ENCODE measurements at places on chromosomes 3 and 15.

DNA sequence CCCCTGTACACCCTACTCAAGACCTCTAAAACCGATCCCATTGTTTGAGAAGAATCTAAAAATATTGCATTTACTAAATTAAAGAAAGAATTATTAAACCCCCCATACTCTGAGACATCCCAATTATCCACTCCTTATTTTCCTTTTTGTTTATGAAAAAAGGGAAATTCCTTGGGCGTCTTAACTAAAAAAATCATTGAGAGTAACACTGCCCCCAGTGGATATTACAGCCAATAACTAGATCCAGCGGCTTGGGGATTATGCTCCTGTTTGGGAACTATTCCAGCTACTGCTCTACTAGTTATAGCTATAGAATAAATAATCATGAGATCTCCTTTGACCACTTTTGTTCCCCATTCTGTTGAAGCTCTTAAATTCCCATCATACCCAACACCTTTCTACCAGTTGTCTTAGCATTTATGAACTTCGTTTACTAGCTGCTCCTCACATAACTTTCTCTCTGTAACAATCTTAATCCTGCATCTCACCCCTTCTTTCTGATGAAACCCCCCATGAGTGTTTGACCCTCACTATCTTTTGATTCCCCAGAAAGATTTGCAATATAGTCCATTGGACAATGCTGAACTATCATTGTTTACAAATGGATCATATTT lies 12.7 kb upstream of the CFAP91 start:
- no peak for DNase-seq

DNA sequence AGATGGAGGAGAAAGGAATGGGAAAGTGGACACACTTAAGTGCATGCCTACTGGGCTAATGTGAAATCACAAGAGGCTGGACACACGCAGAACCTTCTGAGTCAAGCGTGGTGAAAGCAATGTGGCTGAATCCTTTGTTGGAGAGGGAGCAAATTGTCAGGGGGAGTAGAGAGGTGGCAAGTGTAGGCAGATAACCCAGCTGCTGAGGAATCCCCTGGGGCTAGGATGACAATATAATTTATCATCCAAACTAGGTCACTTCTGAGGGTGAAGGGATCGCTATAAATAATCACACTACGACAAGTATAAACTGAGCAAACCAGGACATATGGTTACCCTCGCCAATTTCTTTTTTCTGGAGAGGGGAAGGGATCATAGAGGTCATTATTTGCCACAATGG lies 28.7 kb downstream of the TAMM41 start:
- no peak for DNase-seq

GRCh38 chr3:9770276-9770812 lies 597 bp upstream of the CAMK1 start:
- no peak for DNase-seq

GRCh38 chr15:51229907-51230330 lies 108.5 kb downstream of the CYP19A1 start:
- DNase-seq: no peak

DNA sequence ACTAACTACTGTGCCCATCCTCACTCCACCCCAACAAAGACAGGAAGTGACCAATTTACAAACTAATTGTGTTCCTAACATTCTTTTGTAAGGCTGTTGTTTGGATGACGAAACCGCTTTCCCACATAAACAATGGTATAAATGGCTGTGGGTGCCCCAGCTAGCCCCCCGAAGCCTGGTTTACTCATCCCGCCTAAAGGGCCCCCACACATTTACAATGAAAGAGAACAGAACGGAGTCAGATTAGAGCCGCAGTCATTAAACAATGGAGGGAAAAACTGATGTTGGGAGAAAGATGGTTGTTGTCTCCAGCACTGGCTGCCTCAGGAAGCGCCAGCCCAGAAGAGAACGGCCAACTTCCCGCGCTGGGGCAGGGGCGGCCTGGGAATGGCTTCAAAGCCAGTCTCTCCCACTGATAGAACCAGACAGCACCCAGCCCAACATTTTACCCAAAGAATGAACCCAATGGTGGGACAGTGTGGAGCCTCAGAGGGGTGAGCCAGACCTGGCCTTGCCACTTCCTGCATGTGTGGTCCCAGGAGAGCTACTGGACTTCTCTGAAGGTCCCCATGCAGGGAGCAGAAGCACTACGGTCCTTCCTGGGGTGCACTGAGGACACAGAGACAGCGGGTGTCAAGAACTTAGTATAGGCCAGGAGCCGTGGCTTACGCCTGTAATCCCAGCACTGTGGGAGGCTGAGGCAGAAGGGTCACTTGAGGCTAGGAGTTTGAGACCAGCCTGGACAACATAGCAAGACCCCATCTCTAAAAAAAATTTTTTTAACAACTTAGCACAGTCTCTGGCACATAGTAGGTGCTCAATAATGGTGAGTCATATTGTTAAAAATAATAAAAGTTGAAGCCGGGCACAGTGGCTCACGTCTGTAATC lies 75.8 kb upstream of the GATA2 start:
- no peak for DNase-seq

- no peak for DNase-seq
Measured at GRCh38 chr3:69948246-69948862, 51.2 kb upstream of the SAMMSON start.

DNA sequence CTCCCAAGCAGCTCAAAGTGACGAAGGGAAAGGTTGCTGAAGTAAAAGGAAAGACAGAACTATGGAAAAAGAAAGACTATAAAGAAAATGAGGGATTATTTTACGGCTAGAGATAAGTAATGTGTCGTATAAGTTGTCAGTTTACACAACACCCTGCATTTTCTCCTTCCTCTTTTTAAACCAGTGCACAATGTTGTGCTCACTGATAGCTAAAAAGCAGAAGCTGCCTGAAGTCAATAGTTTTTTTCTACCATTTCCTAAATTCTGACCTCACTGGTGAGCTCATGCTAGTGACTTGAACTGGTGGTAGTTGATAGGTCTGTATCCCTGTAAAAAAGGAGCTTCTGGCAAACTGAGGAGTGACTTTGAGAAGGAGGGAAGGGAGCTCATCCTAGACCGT lies 368.6 kb upstream of the GBE1 start:
- no peak for DNase-seq

GRCh38 chr3:42747581-42747980 lies 25.5 kb downstream of the CCDC13 start:
- DNase-seq: no peak

DNA sequence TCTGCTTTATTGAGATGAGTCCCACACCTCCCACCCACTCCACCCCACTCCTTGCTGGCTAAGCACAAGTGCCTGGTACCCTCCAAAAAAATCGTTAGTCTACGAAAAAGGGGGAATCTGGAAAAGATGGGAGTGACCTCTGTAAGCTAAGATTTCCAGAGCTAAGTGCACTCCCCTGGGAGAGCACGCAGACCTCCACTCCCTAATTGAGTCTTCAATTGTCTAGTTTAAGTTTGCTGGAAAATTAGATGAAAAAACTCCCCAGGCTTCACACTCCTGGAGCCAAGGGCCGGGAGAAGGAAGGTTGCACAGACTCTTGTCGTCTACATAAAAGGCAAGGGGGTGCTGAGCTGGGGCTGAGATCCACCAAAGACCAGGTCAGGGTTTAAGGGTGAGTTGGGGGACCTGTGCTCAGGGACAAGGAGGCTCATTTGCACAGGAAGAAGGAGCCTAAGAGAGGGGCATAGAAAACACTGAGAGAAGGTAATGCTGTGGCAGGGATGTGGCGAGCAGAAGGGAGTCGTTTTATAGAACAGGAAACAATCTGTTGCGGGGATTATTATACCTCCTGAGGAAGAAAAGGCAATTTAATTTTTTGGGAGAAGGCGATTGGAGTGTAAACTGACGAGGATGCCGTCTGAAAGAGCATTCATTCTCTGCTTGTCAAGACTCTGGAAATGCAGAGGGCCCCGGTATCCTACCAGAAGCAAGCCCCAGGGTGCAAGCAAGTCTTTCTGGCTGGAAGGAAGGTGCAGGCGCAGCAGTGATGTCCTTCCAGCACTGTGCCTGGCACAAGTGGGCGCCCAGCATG lies 126.5 kb upstream of the DLG1 start:
- no peak for DNase-seq

DNA sequence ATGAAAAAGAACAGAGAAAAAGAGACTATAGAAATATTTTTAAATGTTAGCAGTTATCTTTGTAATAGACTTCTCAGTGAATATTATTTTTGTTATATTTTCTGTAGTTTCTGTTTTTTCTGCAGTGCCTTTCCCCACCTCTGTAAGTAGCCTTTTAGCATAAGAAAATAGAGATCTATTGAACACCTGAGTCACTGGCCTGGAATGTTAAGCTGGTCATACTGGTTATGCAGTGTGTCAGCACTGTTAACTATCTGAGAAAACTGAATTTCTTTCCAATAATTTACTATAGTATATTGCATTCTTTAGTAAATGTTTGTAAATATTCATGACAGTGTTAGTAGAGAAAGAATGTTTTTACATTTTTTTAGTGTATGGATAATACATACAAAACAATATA lies 79.8 kb downstream of the NECTIN3 start:
- DNase-seq: no peak

GRCh38 chr3:13025090-13025489 lies 48.1 kb downstream of the IQSEC1 start:
- no peak for DNase-seq

GRCh38 chr15:64742385-64742784 lies 33.0 kb downstream of the RBPMS2 start:
- no peak for DNase-seq

DNA sequence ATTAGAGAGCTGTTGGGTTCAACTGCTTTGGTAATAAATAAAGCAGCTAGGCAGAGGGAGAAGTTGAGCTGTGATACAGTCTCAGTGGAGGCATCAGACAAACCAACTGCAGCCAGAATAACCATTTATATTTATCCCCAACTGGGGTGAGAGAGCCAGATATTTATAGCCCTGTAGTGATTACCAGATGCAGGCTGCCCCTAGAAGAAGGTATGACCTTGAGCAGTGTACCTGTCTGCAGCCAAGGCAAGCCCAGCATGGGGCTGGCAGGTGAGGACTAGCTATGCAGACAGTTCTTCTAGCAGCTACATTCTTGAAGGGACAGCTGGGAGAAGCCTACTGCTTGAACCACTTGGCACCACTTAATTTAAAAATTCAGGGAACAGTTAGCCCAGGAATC lies 144.4 kb upstream of the EPHA3 start:
- no peak for DNase-seq

DNA sequence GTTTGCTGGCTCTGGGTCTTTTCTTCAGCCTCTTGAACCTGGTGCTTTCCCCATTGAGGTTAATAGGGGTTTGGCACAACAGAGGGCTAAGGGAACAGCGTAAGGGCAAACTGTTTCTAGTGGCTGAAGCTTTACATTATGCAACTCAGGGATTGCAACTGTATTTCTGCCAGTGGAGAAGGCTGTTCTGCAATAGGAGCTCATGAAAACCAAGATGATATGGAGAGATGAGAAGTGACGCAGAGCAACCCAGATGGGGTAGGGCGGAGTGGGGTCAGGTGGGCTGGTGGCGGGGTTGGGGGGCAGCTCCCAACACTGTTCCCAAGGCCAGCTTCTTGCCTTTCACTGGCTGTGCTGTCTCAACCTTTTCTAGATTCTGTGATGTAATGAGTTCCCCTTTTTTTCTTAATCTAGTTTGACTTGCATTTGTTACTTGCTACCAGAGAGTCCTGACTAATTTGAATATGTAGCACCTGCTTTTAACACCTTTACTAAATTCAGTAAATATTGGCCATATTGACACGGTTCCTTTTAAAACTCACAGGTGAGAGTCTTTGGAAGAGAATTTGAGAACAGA lies 7.2 kb downstream of the GXYLT2 start:
- no peak for DNase-seq

- no peak for DNase-seq
Measured at GRCh38 chr3:55270976-55271375, 216.1 kb downstream of the WNT5A start.

- no peak for DNase-seq
Measured at GRCh38 chr15:100836501-100836900, 43.1 kb upstream of the ALDH1A3 start.

- DNase-seq: no peak
Measured at GRCh38 chr3:112627919-112628466, 12.9 kb downstream of the CCDC80 start.

GRCh38 chr3:104943974-104944373 lies 422.7 kb upstream of the ALCAM start:
- no peak for DNase-seq

- no peak for DNase-seq
Measured at GRCh38 chr15:59991834-59992233, 12.3 kb upstream of the FOXB1 start.

DNA sequence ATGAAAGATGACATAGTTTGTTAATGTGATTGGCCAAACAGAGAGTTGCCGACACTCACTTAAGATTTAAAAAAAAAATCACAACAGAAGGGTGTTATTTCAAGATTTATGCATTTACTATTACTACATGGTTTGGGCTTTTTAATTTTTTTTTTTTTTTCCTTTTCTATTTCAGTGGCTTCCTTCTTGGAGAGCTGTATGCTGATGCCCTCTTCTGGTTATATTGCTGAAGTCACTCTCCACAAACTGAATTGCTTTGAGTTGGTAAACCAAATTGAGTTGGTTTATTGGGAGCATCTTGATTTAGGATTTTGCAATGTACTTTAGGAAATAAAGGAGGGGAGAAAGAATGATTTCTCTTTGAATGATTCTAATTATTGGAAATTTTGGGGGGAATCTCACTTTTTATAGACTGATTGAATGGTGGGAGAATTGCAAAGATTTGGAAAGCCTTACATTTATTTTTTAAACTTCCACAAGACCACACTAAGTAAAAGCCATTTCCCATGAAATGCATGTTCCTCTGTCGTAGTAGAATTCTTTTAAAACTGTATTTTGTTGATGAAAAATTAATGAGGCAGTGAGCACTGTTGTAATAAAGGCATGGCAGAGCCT lies 186.6 kb upstream of the FEZF2 start:
- no peak for DNase-seq

GRCh38 chr3:79253704-79254103 lies 514.1 kb downstream of the ROBO1 start:
- DNase-seq: no peak

- no peak for DNase-seq
Measured at GRCh38 chr15:29105151-29105854, 164.3 kb downstream of the NSMCE3 start.

DNA sequence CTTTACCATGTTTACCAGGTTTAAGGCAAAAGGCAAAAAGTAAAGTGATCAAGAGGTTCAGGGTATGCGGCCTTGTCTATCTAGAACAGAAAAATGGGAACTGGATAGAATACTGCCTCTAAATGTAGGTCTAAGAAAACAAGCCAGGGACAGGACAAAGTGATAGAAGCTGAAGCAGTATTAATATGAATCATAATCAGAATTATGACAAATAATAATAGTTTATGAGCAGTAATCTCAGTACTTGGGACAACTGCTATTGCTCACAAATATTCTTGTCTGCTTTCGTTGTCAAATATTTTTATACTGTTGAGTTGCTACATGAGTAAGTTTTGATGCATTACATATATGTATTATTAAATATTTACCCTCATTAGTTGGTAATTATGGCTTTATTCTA lies 356.9 kb upstream of the RBMS3 start:
- no peak for DNase-seq

GRCh38 chr3:42518800-42519567 lies 16.5 kb downstream of the VIPR1 start:
- no peak for DNase-seq

GRCh38 chr3:196214783-196215441 lies 1.4 kb upstream of the SLC51A start:
- DNase-seq: no peak

Data from NCI-H2107 (cell line).